Activated T-helper 2 cell treated with anti-CD3 and anti-CD28 coated beads, Interferon-gamma antibody, Interleukin-2, Interleukin-4, amounts not matched to agents 10 μg/mL and 5 μg/mL and 100 μg/mL, durations not matched to agents 14 hours and 24 hours and 36 hours (primary cell): ENCODE measurements at places on chromosomes 4 and X.

DNA sequence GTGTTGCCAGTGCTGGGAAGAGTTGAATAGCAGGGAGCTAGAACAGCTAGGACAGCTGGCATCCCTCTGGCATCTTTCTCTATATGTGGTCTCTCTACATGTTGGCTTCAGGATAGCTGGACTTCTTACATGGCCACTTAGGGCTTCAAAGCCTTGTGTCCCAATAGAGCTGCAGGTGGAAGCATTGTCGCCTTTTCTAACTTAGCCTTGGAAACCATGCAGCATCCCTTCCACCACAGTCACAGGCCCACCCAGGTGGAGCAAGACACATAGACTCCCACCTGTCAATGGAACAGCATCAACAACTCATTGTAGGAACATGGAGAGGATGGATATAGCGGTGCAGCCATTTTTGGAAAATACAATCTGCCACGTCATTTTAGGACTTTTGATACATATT is 149.0 kb downstream of the AASDH start:
- no peak for DNase-seq

DNA sequence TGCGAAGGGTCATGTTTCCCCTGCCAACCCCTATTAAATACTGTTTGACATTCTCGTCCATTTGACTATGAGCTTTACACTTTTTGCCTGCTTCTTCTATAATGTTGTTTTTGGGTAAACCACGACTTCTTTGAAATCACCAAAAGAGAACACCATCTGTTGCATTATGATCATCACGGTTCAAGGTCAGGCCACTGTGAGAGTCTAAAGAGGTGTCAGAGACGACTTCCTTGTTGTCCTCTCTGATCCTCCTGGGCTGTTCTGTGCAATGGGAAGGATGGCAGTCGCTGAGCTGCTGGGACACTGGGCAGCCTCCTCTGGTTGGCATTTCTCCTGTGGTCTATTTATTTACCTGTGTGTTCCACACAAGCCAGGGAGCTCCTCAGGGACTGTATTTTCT is 137.5 kb downstream of the RASL11B start:
- no peak for DNase-seq

DNA sequence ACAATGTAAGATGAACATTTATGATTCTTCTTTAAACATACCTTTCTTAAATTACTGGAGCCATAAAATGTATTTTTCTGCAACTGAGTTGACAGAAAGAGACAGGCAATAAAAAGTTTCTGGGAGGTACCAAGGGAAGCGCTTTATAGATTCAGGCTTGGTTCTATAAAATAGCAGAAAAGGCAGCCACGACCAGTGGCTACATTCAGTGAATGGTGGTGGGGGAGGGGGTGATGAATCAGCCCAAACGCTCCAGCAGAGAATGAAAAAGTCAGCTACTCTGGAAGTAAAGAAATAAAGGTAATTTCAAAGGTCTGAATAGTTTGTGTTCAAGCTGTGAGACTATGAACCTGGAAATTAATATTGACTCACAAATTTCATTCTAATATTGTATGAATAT is 456.1 kb downstream of the KCTD8 start:
- DNase-seq: no peak

- no peak for DNase-seq
Measured at GRCh38 chrX:9269134-9269533, 195.7 kb upstream of the TBL1X start.

- no peak for DNase-seq
Measured at GRCh38 chr4:153450544-153450917, 15.6 kb upstream of the TMEM131L start.

DNA sequence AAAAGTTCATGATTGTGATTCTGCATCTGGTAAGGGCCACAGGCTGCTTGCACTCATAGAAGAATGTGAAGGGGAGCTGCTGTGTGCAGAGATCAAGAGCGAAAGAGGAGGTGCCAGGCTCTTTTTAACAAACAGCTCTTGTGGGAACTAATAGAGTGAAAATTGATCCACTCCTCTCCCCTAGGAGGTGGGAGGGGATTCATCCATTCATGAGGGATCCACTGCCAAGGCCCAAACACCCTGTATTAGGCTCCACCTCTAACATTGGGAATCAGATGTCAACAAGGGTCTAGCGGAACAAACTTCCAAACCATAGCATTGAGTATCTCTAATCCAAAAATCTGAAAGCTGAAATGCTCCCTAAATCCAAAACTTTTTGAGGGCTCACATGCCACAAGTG is 16.4 kb upstream of the PPID start:
- DNase-seq: no peak

GRCh38 chr4:83917572-83917971 is 381.7 kb downstream of the GPAT3 start:
- no peak for DNase-seq

- no peak for DNase-seq
Measured at GRCh38 chr4:120568731-120569130, 353.8 kb downstream of the PRDM5 start.

DNA sequence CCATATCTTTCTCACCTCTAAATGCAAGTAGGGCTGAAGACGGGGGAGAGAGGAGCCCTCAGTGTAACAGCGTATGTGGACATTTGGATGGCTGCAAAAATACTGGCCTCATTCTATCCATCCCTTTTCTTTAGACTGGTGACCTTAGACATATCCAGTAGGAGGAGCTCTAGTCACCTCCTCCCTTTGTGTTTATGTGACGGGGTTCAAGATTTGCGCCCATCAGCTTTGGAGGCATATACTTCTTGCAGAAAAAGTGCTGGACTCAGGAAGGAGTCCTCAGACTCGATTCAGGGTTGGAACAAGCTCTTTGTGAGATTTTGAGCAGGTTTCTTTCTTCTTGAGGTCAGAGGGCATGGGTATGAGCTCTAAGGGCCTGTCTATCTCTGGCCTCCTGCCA is 86.2 kb downstream of the MAMLD1 start:
- DNase-seq: no peak

DNA sequence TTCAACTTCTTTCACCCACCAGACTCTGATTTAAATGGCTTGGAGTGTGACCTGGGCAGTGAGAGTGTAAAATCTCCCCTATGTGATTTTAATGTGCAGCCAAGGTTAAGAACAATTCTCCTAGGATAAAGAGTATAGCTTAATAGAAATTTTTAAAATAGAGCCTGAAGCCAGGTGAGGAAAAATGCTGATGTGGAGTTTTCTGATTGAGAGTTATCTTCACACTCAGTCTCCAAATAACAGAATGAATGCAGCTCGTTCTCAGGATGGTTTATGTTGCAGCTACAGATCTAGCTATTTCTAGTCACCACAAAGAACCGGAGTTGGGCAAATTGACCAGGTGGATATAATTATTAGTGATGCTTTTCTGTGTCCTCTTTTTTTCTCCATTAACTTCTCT is 70.7 kb downstream of the MOSPD2 start:
- DNase-seq: no peak

DNA sequence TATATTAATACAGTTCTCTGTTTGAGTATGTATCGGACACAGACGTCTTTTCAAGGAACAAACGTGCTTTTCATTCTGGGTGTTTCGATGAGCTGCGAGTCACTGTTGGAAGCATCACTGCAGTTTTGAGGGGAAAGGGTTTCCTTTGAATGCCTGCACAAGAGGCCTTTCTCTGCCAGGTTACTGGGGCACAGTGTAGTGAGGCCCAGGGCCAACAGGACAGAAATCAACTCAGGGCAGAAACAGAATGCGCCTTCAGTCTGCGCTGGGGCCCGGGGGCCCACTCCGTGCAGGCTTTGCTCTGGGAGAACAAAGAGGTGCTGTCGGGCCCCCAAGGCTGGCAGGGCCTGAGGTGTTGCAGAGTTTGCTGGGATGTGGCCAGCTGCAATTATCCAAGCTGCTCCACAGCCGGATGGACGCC is 2.3 kb upstream of the PPP2R3B start:
- DNase-seq: no peak
